ENCODE measurements at places on chromosomes 1 and 21.

GRCh38 chr1:44227211-44227610, 13.9 kb downstream of the DMAP1 start:
- DNase-seq, result no peak

DNA sequence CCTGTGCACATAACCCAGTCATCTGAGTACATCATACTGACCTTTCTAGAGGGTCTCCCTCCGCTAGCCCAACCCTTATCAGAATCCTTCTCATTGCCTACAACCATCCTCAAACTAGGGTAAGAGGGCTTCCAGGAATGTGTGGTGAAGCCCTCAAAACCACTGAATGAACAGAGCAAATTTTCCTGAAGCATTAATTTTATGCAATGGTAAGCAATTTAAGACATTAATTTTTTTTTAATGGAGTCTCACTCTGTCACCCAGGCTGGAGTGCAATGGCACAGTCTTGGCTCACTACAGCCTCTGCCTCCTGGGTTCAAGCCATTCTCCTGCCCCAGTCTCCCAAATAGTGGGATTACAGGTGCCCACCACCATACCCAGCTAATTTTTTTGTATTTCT, 86.1 kb upstream of the ZNF281 start:
- DNase-seq, result no peak

DNA sequence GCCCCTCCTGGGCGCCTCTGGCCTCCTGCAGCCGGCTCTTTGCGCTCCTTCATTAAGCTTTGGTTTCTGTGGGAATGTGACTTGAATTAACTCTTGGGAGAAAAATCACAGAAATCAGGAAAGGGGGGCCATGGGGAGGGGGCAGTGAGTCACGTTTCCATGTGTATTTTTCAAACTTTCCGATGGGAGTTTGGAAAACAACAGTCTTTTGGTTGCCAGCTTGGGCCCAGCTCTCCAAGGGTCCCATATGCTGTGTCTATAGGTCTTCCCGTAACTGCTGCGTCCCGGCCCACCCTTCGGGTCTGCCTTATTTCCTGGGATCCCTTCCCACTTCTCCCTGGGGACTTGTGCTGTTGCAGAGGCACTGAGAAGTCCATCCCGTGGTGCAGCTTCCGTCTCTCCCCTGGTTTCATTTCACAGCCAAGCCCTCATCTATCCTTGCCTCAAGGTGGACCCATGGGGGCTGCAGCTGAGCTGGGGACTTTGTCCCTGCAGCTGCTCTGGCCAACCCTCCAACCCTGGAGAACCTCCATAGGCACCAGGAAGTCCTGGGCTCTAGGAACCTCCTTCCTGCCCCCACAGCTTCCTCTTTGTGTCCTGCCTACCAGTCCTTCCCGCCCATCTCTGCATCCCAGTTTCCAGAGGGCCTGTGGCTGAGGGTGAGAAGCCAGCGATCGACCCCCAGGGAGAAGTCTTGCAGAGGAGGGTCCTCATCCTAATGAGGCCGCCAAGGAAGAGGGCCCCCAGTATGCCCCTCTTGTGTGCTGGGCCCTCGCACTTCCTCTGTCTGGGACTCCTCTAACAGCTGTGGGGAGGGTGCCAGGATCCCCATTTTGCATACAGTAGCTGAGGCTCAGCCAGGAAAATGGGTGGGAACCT, 11.6 kb upstream of the LMNA start:
- DNase-seq, result no peak

DNA sequence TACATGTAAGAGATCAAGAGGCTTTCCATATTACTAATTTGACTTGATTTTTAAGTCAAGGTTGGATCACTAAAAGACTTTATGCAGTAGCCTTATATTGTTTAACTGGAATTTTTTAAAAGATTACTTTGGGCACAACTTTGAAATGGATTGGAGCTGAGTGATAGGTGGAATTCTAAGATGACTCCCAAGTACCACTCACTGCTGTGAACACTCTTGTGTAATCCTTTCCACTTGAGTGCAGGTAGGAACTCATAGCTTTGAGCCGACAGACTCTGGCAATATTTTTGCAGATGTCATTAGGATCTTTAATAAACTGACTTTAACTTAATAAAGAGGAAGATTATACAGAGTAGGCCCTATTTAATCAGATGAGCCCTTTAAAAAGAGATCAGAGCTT, 831.1 kb upstream of the NCAM2 start:
- no peak for DNase-seq

DNA sequence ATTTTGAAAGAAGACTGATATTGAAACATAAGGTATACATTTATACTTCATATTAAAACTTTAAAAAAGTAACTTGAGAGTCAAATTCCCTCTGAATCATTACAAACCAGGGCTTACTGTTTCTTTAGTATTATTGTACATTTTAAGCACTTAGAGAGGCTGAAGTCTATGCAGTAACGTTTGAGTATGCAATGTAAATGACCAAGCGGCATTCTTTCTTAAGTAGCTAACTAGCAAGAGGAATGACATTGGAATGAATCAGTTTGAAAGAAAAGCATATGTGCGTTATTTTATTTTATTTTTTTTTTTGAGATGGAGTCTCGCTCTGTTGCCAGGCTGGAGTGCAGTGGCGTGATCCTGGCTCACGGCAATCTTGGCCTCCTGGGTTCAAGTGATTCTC, 24.3 kb downstream of the WNT2B start:
- no peak for DNase-seq

Data from activated CD8-positive, alpha-beta memory T cell treated with anti-CD3 and anti-CD28 coated beads, Interleukin-2, amount 10 ng/mL, durations not matched to agents 7 days and 5 days (primary cell).